ENCODE measurements at places on chromosomes 16 and 17.

DNA sequence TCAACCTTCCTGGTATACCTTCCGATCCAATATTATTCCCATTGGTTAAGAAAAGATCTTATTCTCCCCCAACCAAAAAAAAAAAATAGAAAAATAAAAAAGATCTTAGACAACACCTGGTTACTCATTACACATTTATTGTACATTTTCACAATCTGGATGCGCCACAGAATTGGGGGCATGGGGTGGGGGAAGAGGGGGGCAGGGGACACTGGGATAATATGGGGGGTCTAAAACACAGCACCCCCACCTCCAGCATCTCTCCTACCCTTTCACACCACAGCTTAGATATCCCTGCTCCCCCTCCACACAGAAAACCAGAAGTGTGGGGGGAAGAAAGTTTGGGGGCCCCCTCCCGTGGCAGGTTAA, 3.7 kb downstream of the VAMP2 start:
- DNase-seq, result no peak

GRCh38 chr16:65917466-65917865, 449.0 kb upstream of the CDH5 start:
- no peak for DNase-seq

- no peak for DNase-seq
These were observed 66.1 kb upstream of the BCAR1 start for GRCh38 chr16:75317532-75317931.

DNA sequence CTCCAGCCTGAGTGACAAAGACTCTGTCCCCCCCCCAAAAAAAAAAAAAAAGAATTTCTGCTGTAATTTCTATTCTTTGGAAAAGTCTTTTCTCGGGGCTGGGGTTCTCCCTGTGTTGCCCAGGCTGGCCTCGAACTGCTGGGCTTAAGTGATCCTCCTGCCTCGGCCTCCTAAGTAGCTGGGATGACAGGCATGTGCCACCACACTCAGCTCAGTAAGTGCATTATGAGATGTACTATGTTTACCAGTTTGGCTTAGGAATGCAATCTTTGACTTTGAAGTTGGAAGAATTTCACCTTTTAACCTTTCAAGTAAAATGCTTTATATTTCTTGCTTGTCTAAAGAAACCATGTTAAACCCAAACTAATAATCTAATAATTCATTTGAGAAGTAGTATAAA, 28.0 kb upstream of the ADCY7 start:
- no peak for DNase-seq

- no peak for DNase-seq
These were observed 536 bp downstream of the TMC6 start for GRCh38 chr17:78127888-78128550.

DNA sequence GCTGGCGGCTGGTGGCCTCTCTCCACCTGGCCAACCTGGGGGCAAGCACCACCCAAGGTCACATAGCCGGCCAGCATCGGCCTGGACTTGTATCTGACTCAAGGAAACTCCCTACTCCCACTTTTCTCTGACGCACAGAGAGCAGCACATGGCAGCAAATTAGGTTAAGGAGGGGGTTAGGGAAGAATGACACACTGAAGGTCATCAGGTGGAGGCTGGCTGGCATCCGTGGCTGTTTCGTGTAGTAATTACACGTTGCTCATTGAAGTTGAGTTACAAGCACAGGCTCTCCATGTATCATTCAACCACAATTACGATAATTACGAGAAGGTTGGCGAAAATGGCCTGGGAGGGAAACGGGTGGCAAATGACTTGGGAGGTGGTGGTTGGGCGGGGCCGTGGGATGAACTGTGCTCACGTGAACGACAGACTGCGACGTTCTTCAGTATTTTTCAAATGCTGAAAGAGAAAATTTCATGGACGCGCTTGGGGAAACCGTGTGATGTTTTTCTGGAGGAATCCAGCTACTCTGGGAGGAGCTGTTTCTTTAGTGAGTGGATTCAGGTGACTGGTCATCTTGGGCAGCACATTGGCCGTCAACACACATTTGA, 4.0 kb upstream of the METRNL start:
- DNase-seq, result peak; percentile 32

All from NCI-H1417 treated with DMSO at 0.1 percent for 48 hours (cell line).